Stimulated activated CD4-positive, alpha-beta T cell treated with anti-CD3 and anti-CD28 coated beads, Interleukin-12 subunit alpha, Interleukin-12 subunit beta, amount 100 ng/mL, for 4 hours (primary cell): ENCODE measurements at places on chromosomes 3 and 15.

DNA sequence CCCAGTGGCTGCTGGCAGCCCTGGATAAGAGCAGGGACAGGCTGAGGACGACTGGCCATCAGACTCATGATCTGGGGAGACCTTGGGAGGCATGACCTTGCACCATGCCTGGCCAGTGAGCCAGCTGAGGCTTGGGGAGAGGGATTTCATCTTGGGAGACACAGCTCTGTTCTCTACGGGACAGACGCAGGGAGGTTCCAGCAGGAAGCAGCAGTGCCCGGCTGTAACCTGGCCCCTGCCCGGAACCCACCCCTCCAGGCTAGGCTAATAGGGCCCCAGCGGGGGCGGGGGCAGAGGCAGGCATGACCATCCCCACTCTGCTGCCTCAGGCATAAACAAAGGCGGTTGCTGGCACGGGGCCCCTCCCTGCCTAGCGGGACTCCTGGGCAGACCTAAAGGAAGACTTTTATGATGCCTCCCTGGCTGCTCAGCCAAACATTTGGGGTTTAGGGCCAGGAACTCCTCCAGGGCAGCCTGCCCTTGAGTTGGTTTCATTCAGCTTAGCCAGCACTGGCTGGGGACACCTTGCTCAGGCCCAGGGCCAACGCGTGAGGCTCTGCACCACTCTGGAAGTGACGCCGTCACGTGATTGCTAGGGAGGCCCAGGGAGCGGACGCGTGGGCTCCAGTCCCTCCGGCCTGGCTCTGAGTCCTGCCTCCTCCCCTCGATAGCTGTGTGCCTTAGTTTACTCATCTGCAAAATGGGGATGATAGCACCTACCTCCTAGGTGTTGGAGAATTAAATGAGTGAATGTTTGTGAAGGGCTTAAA, 27.6 kb downstream of the HDAC11 start:
- DNase-seq, result no peak

GRCh38 chr3:118408431-118408830, 626.2 kb downstream of the IGSF11 start:
- DNase-seq, result no peak

DNA sequence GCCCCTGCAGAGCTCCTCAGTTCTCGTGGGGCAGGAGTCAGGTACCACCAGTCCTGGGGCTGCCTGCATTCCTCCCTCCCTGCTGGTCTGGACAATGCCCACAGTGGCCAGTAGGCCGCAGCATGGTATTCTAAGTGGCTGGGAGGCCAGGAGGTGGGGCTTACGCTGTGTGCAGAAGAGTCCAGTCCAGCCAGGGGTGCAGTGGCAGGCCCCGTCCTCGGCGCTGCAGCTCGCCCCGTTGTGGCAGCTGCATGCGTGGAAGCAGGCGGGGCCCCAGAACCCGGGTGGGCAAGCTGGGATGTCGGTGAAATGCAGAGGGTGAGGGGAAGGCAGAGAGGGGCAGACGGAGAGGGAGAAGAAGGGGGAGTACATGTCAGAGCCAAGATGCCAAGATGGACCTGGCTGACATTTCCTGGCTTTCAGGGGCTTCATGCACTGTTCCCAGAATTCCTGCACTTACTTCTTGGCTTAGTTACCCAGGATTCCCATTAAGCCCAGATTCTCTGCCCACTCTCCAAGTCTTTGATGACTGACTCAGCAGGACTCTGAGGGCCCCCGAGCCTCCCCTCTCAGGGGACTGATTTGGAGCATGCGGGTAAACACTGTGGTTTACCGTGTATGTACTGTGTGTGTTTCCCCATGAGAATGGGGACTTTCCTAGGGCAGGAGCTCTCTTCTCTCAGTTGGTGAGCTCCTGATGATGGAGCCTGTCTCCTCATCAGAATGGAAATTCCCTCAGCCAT, 47.5 kb downstream of the RAB11A start:
- peak; percentile 19 for DNase-seq

- DNase-seq, result no peak
Measured at GRCh38 chr3:41088882-41089281, 110.4 kb upstream of the CTNNB1 start.

DNA sequence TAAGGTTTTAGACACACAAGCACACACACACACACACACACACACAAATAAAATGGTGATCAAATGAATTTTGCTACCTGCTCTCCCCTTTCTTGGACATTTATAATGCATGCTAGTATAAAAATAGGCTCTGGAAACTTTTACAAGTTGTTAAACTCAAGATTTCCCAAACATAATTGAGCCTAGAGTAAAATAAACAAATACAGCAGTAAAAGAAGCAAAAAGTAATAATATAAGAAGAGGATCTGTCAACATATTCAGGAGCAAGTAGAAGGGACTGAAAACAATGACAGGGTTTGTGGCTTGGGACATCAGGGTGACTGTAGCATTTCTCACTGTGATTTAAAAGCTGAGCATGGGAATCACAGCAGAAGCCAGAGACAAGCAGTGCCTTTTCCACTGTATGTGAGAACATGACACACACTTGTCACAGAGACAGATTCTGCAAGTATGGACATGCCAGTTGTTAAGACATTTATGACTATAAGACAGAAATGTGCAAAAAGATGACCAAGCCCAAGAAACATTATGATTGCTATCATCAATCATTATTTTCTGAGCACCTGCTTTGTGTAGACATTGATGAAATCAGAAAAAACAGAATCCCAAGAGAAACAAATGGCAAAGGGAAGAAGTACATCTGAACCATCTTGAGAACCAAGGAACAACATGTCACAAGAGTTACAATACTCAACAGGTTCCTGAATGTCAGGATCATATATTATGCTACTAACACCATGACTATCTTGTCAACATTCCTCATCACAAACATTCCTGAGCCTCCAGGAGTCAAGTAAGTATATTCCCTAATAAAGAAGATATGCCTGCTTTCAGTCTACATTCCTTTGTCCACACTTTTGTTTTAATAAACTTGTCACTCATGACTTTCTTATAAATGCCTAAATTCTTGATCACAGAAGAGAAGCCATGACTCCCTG, 7.1 kb downstream of the THRB start:
- no peak for DNase-seq

DNA sequence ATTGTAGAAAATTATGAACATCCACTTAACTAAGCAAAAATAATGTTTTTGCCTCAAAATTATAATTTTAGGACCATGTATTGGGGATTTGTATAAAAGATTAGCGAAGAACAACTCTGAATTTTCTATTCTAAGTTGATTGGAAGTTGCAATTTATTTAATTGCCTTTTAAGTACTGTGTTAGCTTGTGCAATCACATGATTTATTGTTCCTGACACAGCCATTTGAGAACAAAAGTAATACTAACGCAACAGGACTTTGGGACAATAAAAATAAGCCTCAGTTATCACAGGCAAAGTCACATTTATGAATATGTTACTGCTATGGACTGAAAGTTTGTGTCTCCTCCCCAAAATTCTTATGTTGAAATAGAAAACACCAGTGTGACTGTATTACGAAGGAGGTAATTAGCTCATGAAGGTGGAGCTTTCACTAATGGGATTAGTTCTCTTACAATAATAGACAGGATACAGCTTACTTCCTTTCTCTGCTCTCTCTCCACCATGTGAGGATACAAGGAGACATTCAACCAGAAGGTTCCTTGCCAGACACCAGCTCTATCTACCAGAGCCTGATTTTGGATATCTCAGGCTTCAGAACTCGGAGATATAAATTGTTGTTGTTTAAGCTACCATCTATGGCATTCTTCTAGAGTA, 745.9 kb downstream of the ZBBX start:
- no peak for DNase-seq

- no peak for DNase-seq
Measured at GRCh38 chr15:59998950-59999611, 5.0 kb upstream of the FOXB1 start.

DNA sequence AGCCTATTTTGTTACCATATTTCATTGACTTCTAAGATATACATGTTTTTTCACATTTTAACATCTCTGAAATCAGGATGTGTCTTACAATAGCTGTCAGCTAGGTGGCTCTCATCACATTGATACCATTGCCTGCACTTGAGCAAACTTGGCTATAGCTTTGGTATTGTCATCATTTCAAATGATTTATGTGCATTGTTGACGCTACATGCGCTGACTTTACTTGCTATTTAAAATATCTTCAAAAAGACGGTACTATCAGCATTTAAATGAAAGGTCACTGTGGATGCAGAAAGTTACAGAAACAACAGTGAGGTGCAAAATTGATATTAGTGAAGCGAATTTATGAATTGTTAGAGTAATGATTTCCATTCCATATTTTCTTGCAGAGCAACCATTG, 54.0 kb upstream of the ABHD2 start:
- no peak for DNase-seq

DNA sequence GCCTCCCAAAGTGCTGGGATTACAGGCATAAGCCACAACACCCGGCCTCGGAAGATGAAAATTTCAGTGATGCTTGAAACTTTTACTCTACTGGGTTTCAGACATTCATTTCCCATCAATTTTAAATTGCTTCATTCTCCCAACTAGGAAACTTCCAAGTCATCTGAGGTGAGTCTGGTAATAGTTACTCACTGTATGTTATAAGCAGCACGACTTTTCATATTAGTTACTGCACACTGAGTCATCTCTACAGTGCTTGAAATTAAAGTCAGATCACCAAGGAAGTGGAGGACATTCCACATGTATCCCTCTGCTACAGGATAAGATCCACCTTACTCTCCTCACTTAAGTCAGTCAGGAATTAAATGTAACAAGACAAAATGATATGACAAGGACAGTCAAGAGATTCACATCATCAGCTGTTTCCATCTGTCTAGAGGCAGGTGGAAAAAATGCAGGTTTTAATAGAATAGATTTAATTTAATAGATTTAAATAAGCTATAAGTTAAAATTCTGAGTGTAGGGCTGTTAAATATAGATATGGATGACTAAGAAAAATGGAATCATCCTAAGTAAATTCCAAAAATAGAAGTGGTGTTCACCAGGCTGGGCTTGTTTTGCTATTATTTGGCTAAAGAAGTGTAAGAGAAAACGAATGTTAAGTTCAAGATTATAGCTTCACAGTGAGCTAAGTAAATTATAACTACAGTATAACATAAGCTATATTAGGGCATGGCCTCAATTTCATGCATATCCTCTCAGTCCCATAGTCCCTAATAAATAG, 104.4 kb downstream of the TMCO5A start:
- no peak for DNase-seq

GRCh38 chr3:137988152-137988551, 21.8 kb upstream of the CLDN18 start:
- no peak for DNase-seq

DNA sequence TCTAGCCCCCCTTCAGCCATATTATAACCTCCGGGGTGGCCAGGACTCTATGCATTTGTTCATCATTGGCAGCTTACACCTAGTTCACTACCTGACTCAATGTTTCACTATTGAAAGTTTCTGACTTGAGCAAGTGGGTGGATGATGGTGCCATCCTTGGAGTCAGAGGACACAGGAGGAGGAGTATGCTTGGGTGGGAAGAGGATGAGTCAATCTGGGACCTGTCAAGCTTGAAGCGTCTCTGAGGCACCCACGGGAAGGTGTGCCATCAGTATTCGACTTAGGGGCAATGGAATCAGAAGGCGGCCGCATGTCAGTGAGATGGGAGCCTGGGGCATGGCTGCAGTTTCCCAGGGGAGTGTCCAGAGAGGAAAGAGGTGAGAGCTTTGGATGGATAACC, 133.3 kb downstream of the EPHB1 start:
- DNase-seq, result no peak

- no peak for DNase-seq
Measured at GRCh38 chr3:177062052-177062732, 135.1 kb downstream of the TBL1XR1 start.

GRCh38 chr3:55469957-55470526, 17.1 kb downstream of the WNT5A start:
- no peak for DNase-seq

GRCh38 chr3:99911433-99911832, 93.8 kb downstream of the CMSS1 start:
- DNase-seq, result no peak

GRCh38 chr15:68985361-68985891, 29.1 kb upstream of the NOX5 start:
- DNase-seq, result no peak

DNA sequence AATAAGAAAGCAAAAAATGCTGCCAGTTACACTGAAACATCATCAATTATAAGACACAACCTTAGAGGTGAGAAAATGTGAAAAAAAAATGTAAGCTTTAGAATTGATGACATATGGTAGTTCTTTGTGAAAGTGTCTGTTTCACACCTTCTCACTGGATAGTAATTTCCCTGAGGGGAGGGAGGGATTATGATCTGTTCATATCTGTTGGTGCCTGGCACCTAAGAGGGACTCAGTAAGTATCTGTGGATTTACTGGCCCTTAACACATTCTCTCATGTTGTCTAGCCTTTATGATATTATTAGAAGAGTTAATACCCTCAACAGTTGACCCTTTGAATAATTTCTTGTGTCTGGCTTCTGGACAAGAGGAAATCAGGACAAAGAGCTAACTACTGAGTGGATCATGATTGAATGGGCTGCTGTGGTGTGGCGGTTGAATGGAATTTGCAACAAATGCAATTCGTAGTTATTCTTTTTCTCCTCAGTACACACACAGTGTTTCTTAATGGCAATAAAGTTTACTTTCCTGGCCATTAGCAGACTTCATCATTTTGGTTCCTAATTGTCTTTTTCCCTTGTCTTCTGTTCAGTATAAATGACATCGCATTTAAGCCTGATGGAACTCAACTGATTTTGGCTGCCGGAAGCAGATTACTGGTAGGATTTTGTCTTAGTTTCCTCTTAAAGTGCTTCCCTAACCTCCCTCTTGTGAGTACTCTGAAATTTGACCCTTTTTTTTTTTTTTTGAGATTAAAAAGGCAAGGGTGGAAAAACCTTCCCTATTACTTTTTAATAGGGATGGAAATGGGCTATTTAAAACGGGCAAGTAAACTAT, 9.5 kb downstream of the IFT122 start:
- no peak for DNase-seq
